ENCODE measurements at places on chromosomes 7 and 10. TPM values are rescaled to one million over a fixed set of nuclear protein-coding genes. Genes with fewer than 3 reads are reported as not detected.

GRCh38 chr7:29345590-29345989 lies 151.0 kb downstream of the CHN2 start:
- DNase-seq = no peak

DNA sequence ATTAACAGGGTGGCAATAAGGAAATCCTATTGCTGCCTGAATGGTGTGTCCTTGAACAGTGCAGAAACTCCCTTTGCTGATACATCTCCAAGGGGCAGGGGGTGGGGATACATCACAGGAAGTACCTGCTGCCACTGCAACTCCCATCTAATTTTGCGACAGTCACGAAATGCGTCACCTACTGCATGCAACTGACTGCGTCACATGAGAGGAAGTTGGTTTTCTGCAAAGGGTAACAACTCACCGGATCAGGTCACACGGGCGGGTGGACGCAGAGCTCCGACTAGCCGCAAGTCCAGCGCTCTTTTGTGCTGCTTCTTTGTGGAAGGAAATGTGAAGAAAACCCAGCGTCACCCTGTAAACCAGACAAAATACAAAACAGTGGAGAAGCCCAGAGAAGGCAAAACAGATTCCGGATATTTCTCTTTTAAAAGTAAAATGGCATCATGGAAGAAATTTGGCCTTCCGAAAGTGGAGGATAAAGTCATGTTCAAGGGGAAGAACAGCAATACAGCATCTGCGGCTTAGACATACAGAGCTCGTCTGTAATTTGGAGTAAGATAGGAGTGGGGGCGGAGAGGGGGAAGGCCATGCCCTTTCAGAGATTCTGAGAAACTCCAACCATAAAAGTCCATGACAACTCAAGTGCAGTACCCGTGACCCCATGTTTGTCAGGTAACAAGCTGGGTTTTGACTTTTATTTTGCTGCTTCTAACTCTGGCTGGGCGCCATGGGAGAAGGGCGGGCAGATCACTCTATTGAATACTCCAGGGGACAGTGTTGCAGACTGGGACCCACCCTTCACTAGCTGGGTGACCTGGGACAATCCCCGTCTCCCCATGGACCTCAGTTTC lies 32.3 kb upstream of the PLEKHS1 start:
- DNase-seq = no peak

DNA sequence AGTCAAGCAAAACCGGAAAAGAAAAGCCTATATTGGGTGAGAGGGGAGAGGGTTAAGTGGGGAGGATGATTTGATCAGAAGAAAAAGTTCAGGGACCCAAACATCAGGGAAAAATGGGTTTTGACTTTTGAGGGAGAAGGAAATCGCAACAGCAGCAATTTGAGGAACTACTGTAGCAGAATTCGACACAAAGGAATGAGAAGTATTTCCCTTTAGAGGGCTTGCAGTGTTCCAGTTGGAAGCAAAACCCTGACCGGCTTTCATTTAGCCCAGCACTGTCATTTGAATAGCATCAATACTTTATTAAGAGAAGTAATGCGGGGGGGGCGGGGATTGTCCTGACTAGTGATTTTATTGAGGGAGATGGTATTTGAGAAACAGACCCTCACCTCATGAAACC lies 37.2 kb upstream of the GATA3 start:
- no peak for DNase-seq

- no peak for DNase-seq
These were observed 89.0 kb downstream of the UNCX start for GRCh38 chr7:1321411-1322239.

- no peak for DNase-seq
These were observed 2.8 kb downstream of the CAMK2G start for GRCh38 chr10:73871295-73872189.

- peak; percentile 74 for DNase-seq
These were observed 351.2 kb downstream of the GFRA1 start for GRCh38 chr10:115921795-115922194.

- DNase-seq = no peak
These were observed 14.9 kb downstream of the MET start for GRCh38 chr7:116686812-116687419.

DNA sequence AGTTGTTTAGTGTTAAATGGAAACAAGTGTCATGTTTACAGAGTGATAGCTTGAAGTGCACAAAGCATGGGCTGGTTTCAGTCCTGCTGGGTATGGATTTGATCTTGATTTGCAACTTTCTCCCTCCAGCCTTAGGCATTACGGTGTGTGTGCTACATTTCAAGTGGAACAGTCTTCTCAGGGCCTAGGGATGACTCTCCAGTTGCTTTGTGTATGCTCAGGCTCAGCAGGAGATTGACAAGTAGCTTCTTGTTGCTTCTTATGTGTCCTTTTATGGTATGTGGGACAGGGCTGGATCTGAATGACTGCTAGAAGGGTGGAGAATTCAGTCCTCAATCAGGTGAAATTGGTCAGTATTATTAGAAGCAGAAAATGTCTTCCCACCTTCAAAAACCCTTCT lies 51.3 kb upstream of the PLEKHA1 start:
- DNase-seq = no peak

- DNase-seq = peak; percentile 97
These were observed 528 bp upstream of the TNRC18 start for GRCh38 chr7:5423976-5424748.

- DNase-seq = no peak
These were observed 125.0 kb downstream of the SNX13 start for GRCh38 chr7:17815318-17815717.

DNA sequence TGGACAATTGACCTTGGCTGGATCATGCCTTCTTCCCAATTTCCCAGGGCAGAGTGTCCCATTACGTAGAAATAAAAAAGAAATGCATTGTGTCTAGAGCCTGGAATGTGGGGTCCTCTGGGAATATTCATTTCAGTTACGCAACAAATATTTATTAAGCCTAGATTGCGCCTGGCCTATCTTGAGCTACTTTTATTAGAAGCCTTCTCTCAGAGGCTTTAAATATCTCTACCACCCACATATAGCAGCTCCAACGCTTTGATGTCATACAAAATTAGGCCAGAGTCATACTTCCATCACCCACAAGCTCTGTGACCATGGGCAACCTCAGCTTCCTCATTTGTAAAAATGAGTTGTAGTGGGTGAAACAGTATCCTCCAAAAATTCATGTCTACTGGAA lies 24.9 kb upstream of the CARD11 start:
- no peak for DNase-seq

LAMB1 gene
- 128 TPM for total RNA-seq

ADAM12 gene
- 6.5 TPM for total RNA-seq

PTPRE gene
- not detected for total RNA-seq

GDF10 gene
- not detected for total RNA-seq
